ENCODE measurements at places on chromosomes 5 and 9.

DNA sequence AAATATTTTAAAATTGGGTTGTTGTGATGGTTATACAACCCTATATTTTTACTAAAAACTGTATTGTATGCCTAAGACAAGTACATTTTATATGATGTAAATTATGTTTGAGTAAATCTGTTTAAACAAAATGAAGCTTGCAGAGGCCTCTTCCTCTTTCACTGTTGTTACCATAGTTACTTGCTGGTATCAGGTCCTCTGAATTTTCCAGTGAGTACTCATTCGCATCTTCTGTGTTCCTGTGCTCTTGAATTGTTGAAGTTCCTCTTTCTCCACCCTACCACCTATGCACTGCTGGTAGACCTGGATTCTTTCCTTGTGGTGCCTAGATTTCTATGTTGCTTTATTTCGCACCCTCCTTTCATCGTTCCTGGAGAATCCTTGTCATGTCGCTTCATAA is 938.5 kb upstream of the ACO1 start:
- DNase-seq = no peak

DNA sequence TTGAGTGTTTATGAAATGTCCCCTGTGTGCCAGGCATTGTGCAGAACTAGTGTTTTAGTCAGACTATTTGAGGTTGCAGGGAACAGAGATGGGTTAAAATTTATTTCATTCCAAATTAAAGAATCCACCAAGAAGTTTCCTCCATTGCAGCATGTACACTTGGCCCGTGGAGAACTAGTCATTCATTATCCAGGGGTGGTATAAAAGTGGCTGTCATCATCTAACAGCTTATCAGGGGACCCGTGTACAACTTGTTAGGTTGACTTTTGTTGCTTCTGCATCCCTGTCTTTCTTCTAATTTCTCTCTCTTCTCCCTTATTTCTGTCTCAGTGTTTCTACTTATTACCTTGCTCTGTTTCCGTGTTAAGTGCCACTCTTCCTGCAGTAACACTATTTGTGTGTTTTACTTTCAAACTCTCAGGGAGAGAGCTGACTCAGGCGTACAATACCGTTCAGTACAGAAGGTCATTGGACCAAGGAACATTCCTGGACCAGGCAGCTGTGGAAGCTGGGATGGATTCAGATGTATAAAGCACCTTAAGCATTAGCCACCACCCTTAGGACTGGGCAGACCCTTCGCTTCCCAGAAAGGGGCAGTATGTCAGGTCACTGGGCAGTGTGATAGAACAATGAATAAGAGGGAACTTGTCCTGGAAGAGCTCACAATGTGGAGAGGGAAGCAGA is 36.1 kb downstream of the MAP3K1 start:
- no peak for DNase-seq

GRCh38 chr5:168989731-168990505 is 311.0 kb downstream of the SLIT3 start:
- DNase-seq = no peak

GRCh38 chr9:83563360-83563759 is 25.2 kb upstream of the FRMD3 start:
- DNase-seq = no peak
